Fibroblast of the conjunctiva (primary cell): ENCODE measurements at places on chromosomes 1 and 21.

DNA sequence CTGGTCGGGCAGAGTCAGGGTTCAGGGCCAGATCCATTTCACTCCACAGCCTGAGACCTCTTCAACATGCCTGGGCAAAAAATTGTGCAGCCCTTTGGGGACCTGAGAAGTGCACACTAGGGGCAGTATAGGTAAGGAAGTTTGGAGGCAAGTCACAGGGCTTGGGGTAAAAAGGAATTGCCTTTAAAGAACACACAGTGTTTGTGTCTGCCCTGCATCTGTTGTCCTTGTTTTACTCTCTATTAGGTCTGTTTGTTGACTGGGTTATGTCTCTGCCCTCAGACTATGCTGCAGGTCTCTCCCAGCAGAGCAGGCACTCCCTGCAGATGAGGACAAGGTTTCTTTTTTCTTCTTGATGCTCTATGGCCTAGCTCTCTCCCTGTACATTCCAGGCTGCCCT lies 22.0 kb downstream of the LDLRAD2 start:
- no peak for DNase-seq

- no peak for DNase-seq
These were observed 30.6 kb upstream of the DDAH1 start for GRCh38 chr1:85495556-85495955.

DNA sequence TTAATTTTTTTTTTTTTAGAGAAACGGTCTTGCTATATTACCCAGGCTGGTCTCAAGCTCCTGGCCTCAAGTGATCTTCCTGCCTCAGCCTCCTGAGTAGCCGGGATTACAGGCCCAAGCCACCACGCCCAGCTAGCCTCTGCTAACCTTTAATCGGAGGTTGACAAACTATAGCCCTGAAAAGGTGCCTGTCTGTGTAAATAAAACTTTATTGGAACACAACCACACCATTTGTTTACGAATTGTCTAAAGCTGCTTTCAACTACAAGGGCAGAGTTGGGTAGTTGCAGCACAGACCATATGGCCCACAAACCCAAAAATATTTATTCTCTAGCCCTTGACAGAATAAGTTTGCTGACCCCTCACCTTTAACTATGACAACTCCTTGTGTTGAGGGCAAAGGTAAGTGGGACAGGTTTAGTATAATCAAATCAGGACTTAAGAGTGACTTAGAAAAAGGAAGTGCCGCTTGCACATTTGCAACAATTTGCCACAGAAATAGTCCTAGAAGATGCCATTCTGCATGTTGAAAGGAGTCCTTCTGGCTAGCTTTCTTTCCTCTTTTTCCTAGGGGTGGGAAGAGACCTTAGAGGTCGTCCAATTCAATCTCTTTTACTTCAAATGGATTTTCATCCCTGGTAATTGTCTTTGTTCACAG lies 16.4 kb downstream of the RGS8 start:
- DNase-seq, result no peak

DNA sequence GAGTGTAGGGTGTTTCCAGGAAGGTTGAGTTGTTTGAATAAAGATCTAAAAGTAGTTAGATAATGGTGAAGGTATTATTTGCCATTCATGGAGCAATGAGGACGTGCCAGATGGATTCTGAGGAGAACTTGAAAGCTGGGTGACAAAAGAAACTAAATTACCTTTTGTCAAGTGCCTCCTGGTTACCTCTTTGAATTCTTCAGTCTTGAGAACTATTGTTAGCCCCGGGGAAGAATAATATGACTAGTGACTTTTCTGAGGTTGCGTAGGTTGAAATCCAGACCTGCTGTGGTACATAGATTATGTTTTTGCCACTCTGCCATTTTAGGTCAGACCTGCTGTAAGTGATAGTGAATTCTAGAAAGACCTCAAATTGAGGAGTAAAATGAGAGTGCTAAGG lies 11.5 kb downstream of the LAMC1 start:
- no peak for DNase-seq

DNA sequence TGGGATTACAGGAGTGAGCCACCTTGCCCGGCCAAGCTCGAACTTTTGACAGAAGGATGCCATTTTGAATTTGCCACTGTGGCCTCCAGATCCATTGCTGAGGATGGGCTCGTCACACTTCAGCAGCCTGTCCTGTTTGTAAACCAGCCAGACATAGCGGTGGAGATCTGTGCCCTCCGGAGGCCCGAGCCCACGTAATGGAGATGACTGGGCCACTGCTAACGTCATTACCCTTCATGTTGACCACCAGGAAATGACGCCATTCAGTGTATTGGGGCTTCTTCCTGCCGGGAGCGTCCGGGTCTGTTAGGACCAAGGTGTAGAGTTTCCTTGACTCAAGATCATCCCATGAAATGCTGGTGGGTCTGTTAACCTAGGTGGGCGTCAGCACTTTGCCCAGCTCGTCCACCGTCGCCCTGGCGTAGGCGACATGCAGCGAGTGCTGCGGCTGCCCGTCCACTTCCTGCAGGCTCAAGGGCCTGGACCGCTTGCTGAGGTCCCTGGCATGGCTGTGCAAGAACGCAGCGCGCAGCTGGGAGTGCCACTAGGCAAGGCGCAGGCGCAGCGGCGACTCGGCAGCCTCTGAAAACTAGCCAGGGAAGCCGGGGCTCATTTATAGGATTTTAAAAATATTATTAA lies 40.8 kb downstream of the PTPRC start:
- DNase-seq, result no peak

DNA sequence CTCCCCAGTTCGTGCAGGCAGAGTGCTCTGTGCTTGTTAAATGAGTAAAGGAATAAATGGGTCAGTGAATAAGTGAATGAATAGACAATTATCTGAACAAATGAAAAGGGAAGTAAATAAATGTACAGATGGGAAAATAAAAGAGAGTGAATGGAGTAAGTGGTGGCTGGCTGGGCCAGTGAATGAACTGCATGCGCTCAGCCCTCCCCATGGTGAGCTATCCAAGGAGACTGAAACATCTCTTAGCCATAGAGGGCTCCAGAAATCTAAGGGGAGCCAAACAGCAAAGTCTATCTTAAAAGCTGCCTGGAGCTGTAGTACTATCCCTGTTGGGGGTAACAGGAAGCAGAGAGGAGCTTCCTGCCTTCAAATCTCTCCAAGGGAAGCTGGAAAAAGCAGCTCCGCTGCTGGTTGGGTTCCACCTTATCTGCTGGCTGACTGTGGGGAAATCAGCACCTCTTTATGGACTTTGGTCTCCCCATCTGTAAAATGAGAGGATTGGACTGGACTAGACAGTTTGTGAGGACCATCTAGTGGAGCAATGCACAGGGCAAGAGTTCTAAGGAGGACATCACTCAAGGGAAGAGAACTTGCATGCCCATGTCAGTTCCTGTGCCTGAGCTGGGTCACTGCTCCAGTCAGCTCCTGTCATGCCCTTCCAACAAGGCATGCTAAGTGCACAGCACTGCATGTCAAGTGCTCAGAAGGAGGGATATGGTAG lies 77.9 kb downstream of the TRABD2B start:
- no peak for DNase-seq

- no peak for DNase-seq
These were observed 16.7 kb downstream of the USP48 start for GRCh38 chr1:21766210-21766609.

- DNase-seq, result no peak
These were observed 93.9 kb upstream of the DAB1 start for GRCh38 chr1:57517587-57518374.

DNA sequence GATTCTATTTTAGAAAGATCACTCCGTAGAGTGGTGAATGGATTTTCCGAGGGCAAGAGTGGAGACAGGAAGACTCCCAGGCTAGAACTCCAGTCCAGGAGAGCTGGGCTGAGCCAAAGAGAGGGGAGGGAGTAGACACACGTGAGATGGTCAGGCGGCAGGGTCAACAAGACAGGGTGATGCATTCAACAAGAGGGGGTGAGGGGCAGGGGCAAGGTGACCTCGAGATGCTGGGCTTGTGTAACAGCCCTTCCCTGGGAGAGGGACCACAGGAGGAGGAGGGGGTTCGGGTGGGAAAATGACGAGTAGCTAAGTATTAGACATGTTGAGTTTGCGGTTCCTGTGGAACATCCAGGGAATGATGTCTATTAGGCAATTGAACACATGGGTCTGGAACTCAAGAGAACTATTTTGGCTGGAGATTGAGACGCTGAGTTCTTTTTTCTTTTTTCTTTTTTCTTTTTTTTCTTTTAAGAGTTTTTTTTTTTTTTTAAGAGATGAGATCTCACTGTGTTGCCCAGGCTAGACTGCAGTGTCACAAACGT lies 13.3 kb downstream of the RSPO1 start:
- no peak for DNase-seq

DNA sequence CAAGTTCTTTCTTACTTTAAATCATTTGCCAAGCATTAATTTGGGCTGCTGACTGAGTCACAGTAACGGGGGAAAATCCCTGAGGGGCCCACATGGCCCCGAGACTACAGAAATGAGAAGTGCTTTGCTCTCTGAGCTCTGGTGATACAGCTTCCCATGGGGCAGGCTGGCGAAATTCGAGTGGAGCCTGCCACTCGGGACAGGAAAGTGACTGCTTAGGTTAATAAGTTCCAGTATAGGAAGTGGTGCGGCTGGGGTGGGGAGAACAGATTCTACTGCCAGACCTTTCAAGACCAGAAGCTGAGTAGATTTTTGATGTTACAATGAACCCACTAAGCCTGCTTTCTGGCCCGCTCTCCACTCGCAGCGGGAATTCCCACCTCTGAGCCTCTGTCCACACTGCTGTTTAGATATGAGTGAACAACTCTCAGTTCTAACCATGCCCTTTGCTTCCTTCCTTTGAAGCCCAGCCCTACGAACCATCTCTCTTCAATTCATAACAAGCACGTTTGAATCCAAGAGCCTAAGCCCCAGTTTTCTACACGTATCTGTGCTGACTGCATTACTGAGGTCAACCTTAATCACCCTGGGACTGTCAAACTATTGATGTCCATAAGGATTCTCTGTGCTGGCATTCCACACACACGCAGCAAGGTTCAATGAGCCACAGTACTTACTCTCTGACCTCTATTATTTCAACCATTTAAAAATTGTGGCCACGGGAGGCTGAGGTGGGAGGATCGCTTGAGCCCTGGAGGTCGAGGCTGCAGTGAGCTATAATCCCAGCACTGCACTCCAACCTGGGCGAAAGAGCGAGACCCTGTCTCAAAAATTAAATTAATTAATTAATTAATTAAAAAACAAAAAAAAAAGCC lies 9.6 kb downstream of the ZBTB17 start:
- DNase-seq, result no peak

DNA sequence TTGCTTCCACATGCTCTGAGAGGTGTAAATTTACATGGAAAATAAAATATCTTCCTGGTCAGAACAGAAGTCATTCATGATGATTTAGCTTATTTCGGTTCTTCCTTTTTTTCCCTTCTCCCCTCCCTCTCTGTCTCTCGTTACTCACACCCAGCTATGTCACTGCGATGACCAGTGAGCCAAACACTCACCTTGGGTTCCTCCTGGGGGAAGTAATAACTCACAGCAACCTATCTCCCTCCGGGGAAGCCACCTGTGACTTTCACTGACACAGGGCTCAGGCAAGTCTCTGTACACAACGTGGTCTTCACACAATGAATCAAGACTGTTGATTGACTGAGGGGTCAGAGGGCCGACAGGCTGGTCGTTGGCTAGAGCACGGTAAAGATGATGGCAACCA lies 135.3 kb upstream of the VANGL1 start:
- no peak for DNase-seq

DNA sequence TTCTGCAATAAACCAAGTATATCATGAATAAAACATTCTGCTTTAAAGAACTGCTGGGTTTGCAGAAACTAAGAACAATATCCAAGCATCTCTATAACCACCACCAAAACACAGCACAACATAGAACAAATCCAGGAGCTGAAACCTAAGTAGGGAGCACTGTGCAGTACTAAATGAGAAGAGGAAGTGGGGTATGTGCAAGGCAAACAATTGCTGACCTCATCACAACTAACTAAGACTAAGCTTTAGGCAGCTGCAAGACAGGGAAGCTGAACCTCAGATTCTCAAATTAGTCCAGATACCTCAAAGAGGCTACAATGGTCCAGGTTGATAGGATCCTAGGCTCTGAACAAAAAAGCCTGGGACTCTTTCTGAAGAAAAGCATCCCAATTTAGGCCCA lies 172.6 kb downstream of the SLC44A5 start:
- DNase-seq, result no peak

GRCh38 chr1:84687714-84688462 lies 2.4 kb downstream of the SSX2IP start:
- DNase-seq, result no peak

DNA sequence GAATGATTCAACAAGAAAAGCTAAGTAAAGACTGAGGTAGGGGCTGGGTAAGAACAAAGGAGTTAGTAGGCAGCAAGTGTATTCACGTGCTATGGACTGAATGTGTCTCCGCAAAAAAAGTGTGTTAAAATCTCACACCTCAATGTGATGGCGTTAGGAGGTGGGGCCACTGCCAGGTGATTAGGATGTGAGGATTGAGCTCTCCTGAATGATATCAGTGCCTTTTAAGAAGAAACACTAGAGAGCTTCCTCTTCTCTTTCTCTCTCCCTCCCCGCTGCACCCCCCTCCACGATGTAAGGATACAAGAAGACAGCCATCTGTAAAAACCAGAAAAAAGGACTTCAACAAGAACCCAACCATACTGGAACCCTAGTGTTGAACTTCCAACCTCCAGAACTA lies 396.1 kb upstream of the PLXNA2 start:
- no peak for DNase-seq

DNA sequence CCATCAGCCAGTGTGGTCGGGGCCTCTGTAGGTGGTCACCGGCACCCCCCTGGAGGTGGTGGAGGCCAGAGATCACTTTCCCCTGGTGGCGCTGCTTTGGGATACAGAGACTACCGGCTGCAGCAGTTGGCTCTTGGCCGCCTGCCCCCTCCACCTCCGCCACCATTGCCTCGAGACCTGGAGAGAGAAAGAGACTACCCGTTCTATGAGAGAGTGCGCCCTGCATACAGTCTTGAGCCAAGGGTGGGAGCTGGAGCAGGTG lies 961 bp downstream of the RBM15 start:
- no peak for DNase-seq

DNA sequence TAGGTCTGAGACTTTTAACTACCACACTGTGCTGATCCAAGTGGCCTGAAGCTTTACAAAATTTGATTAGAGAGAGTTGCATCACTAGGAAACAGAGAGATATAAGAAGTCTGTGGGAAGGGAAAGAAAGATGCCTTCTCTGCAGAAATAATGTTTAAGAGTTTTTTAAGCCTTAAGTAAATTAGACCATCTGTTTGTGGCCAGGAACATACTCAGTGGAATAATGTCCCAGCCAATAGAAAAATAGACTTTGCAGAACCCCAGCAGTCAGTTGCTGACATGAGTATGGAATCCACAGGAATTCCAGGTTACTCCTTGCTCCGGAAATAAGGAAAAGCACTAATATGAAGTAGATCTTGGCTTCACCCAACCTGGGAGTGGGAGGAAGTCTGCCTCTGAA lies 144.8 kb downstream of the ST6GALNAC5 start:
- no peak for DNase-seq

- no peak for DNase-seq
These were observed 53.1 kb downstream of the TNR start for GRCh38 chr1:175690298-175690697.

GRCh38 chr1:61682891-61683290 lies 42.0 kb downstream of the TM2D1 start:
- no peak for DNase-seq

- DNase-seq, result no peak
These were observed 392.1 kb downstream of the KIF26B start for GRCh38 chr1:245546875-245547274.

- no peak for DNase-seq
These were observed 24.8 kb upstream of the SLC22A15 start for GRCh38 chr1:115951560-115951959.
